ENCODE measurements at places on chromosomes 1 and 21. TPM values are rescaled to one million over a fixed set of nuclear protein-coding genes. Genes with fewer than 3 reads are reported as not detected.

The LRRC38 gene
- total RNA-seq: 0.50 TPM

The LCE1D gene
- not detected for total RNA-seq

The CCDC30 gene
- total RNA-seq: 0.55 TPM

The LAMC1 gene
- total RNA-seq: 595 TPM

The PPIAL4G gene
- not detected for total RNA-seq

The KRTAP13-2 gene
- total RNA-seq: not detected

The PDE9A gene
- 1.9 TPM for total RNA-seq

The LCE2B gene
- not detected for total RNA-seq

The OR14K1 gene
- total RNA-seq: not detected

The LPAR3 gene
- total RNA-seq: 16.7 TPM

The BLZF1 gene
- total RNA-seq: 44.6 TPM

The PCBP3 gene
- 4.2 TPM for total RNA-seq

The KCNA3 gene
- total RNA-seq: 1.6 TPM

The CDC42BPA gene
- total RNA-seq: 74.0 TPM

The TMEM52 gene
- 0.11 TPM for total RNA-seq

The MSH4 gene
- total RNA-seq: 0.25 TPM

The CIART gene
- 12.4 TPM for total RNA-seq

The CA6 gene
- total RNA-seq: not detected

The LAMB3 gene
- total RNA-seq: 8.7 TPM

The GBP7 gene
- total RNA-seq: 0.12 TPM

The PKNOX1 gene
- total RNA-seq: 30.0 TPM

The PRR9 gene
- 1.2 TPM for total RNA-seq
